ENCODE measurements at places on chromosomes 5 and 9.

DNA sequence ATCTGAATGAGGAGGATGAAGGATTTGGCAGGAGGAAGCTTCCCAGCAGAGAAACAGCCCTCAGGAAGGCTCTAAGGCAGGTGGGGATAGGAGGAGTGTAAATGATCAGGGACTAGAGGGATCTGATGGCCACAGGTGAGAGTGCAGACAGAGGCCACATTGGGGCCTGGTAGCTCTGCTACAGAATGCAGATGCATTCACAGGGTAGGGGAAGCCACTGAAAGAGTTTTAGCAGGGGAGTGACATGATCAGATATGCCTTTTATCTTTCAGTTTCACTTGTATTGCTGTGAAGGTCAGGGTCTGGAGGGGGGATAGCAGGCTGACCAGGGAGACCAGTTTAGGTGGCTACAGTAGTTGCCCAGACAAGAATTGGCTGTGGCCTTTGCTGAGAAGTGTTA, 3.0 kb downstream of the TXNDC15 start:
- no peak for DNase-seq

DNA sequence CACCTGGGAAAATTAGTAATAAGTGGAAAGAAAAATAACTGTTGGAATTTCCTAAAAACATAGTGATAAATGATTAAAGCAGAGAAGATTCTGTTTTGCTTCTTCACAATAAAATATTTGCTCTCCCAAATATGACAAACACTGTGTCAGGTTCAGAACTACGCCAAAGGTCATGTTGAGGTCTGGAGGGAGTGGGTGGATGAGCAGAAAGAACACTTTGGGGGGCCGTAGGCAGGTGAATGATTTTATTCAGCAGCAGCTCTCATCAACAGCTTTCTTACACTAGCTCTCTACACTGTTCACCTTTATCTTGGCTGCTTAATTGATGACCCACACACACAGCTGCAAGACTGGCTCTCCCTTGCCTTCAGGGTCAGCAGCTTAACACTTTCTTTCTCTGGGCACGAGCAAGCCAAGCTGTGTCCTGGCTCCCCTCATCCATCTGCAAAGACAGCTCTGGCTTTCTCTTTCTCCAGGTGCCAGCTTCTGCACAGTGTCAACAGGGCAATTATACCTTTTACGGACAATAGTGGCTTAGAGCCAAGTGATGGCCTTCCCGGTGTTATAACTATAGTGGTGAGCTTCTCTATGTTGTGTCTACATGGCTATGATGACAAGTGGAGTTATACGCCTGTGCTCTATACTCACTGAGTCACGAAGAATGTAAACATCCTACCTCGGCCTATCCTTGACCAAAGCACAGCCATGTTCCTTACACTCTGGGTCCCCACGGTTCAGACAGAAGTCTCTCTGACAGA, 18.9 kb upstream of the GPX8 start:
- DNase-seq = no peak

- no peak for DNase-seq
These were observed 131.5 kb downstream of the ADAMTS19 start for GRCh38 chr5:129591508-129592160.

- no peak for DNase-seq
These were observed 317.4 kb downstream of the ARHGEF28 start for GRCh38 chr5:73943397-73943796.

GRCh38 chr9:88747768-88748167, 212.8 kb downstream of the NXNL2 start:
- no peak for DNase-seq

Measured in stimulated activated CD4-positive, alpha-beta T cell treated with anti-CD3 and anti-CD28 coated beads, TNF-alpha, amount 100 ng/mL, for 1 hour (primary cell).